ENCODE measurements at places on chromosomes 16 and 17. TPM values are rescaled to one million over a fixed set of nuclear protein-coding genes. Genes with fewer than 3 reads are reported as not detected.
A peak's percentile ranks its signal among the peaks of the same experiment; 100 is the strongest.

DNA sequence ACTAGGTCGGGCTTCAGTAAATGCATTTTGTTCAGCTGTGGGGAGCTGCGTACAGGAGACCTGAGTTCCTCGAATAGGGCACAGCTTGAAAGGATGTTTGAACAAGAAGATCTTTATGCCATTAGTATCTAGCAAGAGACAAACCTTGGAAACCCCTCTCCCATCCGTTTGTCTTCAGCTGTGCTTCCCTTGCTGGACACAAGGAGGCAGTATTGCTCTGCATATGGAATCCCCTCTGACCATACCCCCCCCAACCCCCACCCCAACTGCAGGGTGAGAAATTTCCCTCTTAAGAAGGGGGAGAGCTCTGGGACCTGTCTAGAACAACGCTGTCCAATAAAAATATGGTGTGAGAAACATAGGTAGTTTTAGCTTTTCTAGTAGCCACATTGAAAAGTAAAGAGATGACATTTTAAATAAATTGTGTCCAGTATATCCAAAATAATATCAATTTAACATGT lies 1.6 kb downstream of the MRM1 start:
- DNase-seq = peak; percentile 84

Gene MYADML2
- total RNA-seq = not detected

- peak; percentile 83 for DNase-seq
Measured at GRCh38 chr17:75518201-75518600, 1.9 kb downstream of the TSEN54 start.

DNA sequence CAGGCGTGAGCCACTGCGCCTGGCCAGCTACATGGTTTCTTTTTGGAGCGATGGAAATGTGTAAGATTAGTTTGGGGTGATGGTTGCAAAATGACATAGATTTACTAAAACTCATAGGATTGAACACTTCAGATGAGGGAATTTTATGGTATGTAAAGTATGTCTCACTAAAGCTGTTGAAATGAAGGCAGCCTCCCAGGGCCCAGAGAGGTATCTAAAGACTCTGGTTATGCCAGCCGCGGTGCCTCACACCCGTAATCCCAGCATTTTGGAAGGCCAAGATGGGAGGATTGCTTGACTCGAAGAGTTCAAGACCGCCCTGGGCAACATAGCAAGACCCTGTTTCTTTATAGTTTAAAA lies 254.9 kb downstream of the PARN start:
- no peak for DNase-seq

- DNase-seq = no peak
Measured at GRCh38 chr16:50678531-50678930, 2.6 kb downstream of the SNX20 start.

DNA sequence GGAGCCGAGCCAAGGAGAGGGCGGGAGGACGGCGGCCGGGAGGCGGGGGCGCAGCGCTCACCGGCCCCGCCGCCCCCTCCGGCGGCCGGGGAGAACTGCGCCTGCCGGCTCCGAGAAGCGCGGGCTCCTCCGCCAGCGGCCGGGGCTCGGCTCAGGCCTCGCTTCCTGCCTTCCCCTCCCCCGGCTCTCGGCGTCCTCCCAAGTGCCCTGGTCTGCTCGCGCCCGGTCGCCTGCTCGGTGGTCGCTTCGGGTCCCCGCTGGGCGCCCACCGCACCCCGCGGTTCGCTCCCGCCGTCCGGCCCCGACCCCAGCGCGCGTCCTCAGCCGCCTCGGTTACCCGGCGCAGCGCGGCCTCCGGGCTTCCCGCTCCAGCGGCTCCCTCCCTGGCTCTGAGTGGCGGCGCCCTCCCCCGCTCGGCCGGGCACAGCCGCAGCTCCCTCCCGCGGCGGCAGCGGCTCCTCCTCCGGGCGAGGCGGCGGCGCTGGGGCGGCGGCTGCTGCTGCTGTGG lies 313 bp downstream of the UBTF start:
- peak; percentile 82 for DNase-seq

Gene CCL23
- total RNA-seq = 0.82 TPM

GRCh38 chr16:4232541-4233386 lies 9.1 kb downstream of the SRL start:
- DNase-seq = no peak

Gene TPSD1
- total RNA-seq = not detected

DNA sequence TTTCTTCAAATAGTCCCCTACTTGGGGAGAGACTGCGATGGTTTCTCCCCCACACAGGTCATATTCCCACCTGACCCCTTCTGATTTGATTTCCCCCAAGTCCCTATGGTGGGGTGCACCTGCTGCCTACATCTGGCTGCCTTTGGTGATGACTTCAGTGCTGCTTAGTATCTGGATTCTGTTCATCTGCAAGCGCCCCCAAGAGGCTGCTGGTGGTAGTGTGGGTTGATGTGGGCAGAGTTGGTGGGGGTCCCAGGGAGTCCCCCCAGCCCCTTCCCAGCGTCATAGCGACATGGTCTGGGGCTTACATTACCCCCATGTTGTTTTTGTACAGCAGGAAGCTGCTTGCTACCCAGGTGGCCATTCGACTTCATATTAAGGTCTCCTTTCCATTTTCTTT lies 99.2 kb downstream of the NTN1 start:
- no peak for DNase-seq

Gene CDK3
- total RNA-seq = 6.3 TPM

Gene C17orf50
- not detected for total RNA-seq

Gene CCL16
- total RNA-seq = not detected

Gene RBFOX1
- not detected for total RNA-seq

Gene OMG
- 0.96 TPM for total RNA-seq

DNA sequence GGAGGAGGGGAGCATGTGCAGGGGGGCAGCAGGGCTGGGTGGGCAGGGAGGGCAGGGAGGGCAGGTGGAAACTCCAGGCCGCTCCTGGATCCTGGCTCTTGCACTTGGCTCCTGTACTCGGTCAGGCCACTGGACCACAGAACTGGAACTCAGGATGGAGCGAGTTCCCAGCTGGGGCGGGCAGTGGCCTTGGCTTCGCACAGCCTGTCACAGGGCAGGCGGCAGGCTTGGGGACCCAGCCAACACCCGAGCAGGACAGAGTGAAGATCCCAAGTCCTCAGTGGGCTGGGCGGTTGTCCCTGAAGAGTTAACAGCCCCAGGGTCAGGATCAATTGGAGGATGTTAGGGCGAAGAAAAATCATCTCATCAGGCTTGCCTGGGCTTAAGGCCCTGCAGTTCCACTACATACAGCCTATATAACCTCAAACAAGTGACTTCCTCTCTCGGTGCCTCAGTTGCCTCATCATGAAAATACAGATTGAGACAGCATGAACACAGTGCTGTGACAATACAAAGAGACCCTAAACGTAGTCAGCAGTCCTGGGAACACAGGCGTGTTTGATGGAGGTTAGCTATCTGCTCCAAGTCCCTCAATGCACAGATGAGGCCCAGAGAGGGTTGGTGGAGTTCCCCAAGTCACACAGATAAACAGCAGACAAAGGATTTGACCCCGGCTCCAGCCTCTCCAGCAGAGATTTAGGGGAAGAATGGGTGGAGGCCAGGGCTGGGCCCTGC lies 21.9 kb downstream of the ZNF423 start:
- no peak for DNase-seq

Gene MRPS34
- total RNA-seq = 134 TPM

- DNase-seq = peak; percentile 60
Measured at GRCh38 chr16:4404247-4404966, 12.0 kb downstream of the CORO7 start.

DNA sequence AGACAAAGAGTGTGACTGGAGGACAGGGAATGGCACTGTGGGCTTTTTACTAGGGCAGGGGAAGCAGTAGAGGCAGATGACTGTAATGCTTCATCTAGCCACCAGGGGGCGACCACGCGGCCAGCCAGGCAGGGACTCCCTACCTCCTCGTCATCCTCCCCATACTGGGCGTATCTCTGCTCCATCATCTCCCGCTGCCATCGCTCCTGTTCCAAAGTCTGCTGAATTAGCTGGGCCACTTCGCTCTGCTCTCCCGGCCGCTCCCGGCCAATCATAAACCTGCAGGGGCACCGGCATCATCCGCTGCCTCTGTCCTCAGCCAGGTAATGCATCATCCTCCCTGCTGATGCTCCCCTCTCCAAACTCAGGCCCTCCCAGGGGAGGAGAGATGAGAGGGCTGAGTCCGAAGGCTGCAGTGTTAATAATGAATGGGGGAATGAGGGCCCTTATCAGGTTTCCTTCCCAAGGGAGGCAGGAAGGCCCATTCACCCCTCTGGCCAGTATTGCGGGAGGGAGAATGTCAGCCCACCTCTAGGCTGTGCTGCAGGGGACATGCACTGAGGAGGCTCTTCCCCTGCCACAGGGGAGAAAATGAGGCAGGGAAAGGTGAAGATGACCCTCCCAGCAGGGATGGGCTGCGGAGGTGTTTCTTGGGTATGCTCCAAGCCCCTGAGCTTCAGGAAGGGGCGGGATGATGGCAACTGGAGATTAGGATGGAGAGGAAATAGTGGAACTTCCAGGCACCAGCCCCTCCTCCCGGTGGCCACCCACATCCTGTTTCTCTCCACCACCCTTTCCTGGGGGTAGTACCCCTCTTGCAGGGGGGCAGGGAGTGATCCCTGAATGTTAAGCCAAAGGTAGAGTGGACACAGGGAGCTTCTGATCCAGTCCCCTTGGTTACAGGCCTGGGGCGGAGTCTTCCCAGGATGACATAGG lies 10.3 kb upstream of the SAMD14 start:
- DNase-seq = peak; percentile 88

GRCh38 chr16:66324815-66325515 lies 41.5 kb upstream of the CDH5 start:
- DNase-seq = no peak

Gene HIC1
- 122 TPM for total RNA-seq

GRCh38 chr16:85847681-85848601 lies 48.4 kb downstream of the COX4I1 start:
- no peak for DNase-seq

DNA sequence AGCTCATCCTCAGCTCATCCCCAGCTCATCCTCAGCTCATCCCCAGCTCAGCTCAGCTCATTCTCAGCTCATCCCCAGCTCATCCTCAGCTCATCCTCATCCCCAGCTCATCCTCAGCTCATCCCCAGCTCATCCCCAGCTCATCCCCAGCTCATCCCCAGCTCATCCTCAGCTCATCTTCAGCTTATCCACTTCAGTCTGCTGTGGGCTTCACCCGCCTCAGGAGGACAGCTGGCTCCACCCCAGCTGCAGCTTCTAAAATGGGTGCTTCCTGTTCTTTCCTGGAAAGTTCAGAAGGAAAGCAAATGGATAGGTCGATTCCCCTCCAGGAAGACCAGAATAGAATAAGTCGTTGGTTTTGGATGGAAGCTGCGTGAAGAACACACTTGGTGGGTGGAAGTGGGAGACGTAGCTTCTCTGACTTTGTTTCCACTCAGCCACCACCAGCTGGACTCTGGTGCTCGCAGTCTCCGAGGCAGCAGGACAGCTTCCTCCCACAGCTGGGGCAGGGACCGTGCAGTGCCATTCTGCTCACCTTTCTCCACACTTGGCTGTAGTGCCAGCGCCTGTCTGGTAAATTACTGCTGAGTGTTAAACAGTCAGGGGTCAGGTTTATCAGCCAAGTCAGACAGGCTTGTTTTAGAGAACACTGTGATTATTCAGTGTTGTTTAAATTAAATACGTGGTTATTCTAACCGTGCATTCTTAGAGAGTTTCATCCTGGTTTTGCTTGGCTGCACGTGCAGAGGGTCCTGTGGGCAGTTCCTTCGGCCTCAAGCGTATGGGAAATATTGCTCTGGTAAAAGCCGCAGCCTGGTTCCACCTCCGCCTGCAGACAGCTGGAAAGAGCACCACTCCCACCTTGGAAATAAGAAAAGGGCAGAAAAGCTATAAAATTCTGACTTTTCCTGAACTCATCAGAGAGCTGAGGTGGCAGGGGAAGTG lies 61.0 kb upstream of the CHMP6 start:
- DNase-seq = no peak

Gene C17orf78
- not detected for total RNA-seq

GRCh38 chr17:2064520-2064971 lies 9.6 kb downstream of the HIC1 start:
- peak; percentile 78 for DNase-seq

Gene KRT24
- not detected for total RNA-seq

Gene NAGS
- total RNA-seq = 0.33 TPM

GRCh38 chr16:53766304-53767016 lies 62.5 kb downstream of the FTO start:
- no peak for DNase-seq

Gene NT5M
- total RNA-seq = 12.5 TPM

GRCh38 chr17:41486809-41487530 lies 2.7 kb downstream of the KRT36 start:
- DNase-seq = peak; percentile 52

GRCh38 chr17:5533486-5534315 lies 47.3 kb downstream of the MIS12 start:
- no peak for DNase-seq

DNA sequence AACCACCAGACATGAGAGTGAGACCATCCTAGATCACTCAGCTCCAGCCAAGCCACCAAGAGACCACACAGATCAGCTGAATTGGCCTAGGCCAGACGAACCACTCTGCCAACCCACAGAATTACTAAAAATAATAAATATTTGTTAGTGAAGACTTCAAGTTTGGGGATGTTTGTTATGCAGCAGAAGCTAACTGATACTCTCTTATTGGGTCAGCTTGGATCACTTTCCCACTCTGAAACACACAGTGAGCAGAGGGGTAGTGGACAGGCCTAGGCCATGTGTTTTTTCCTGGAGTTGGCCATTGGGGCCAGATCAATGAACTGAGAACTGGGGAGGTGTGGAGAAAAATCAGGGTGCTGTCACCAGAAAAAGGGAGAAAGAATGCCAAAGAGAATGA lies 15.6 kb upstream of the ITPRIPL2 start:
- no peak for DNase-seq

DNA sequence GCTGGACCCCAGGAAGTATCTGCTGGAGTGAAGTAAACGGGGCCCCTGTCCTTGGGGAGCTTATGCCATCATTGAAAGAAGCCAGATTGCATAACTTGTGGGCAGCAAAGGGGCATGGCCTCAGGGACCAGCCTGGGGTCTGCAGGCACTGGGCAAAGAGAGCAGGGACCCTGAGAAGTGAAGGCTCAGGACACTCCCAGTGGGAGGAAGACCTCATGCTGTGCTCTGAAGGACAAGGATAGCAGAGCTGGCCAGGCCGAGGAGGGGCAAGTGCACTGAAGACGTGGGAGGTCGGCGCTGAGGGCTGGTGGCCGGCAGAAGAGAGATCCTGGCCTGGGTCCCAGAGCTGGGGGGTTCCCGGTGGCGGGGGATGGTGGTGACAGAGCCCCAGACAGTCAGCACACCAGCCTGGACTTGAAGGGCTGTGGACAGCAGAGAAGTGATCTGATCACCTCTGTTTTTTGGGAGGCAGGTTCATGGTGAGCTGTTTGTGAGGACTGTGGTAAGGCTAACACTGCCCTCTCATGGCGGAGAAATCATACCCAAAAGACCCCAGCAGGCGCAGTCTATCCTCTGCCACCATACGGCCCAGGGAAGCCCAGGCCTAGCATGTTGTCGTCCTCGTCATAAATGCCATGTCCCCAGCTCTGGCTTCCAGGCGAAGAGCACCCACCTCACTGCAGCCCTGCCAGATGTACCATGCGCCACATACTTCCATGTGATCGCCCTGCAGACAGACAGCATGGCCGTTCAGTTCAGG lies 7.1 kb upstream of the CNP start:
- no peak for DNase-seq

- DNase-seq = no peak
Measured at GRCh38 chr17:21161498-21162393, 35.0 kb downstream of the DHRS7B start.

Data from activated CD8-positive, alpha-beta memory T cell treated with anti-CD3 and anti-CD28 coated beads, Interleukin-2, amount 10 ng/mL, durations not matched to agents 7 days and 5 days (primary cell).